ENCODE measurements at places on chromosomes 6 and 20.

GRCh38 chr20:49637046-49637637 lies 69.2 kb upstream of the PTGIS start:
- DNase-seq = no peak

- no peak for DNase-seq
These were observed 8.2 kb upstream of the ADGRF4 start for GRCh38 chr6:47690214-47690613.

- no peak for DNase-seq
These were observed 168.3 kb upstream of the SPACA1 start for GRCh38 chr6:87879132-87879861.

GRCh38 chr20:23857962-23858595 lies 21.5 kb downstream of the CST5 start:
- DNase-seq = no peak

GRCh38 chr20:34538671-34539123 lies 19.8 kb upstream of the MAP1LC3A start:
- no peak for DNase-seq

DNA sequence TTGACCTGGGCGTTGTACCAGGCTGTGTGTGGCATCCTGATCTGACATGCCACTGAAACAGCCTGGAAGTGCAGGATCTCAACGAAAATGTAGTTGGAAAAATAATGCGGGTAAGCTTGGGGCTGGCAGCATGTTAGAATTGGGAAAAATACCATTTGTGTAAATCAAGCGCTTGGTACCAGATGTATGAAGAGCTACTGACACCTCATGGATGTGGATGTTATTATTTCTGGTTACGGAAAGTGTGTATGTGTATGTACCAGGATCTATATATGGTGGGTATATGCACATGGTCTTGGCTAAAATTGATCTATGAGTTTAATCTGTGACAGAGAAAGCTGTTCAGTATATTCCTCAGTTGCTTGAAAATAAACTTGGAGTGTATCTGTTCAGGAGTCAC lies 22.7 kb downstream of the HIVEP1 start:
- no peak for DNase-seq

DNA sequence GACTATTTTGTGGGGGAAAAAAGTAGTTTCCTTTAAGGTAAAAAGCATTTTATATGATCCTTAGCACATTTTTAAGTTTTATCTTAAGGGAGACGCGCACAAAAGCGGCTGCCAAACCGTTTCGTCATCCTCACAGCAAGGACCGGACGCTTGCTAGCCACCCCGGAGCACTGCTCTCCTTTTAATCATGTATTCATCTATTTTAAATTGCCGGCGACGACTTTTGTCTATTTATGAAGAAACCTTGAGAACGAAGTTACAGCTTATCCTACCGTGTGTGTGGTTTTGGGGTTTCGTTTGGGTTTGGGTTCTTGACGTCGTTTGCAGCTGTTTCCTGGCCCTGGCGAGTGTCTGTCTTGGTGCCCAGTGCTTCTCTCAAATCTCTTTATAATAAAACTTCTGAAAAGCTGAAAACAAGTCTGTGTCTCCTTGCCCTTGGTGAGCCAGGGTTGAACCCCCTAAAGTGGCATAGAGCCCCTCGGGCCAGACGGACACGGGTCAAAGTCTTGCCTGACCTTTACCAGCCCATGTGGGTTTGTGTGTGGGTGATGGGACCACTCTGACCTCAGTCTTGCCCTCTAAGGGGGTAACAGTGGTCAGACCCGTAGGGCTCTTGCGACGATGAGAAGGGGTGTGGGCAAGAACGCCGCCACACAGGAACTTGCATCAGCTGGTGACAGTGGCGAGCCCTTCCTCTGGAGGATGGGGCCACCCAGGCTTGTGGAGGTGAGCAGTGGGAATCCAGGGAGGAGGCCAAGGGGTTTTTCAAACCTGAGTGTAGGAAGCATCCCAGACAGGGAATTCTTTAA lies 117.6 kb downstream of the JPH2 start:
- DNase-seq = no peak

DNA sequence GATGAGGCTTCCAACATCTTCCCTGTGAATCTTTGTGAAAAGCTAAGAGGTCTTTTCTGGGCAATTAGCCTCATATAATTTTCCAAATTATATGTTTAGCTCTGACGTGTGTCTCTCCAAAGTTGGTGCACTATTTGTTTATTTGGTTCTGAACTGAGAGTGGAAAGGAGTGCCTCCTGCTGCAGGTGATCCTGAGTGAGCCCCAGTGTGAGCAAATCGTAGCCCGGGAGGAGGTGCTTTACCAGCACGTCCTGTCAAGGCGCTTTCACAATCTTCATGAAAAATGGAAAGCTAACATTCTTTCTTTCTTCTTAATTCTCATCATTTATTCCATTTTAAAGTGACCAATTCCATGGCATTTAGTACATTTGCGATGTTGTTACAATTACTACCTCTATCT lies 231.9 kb downstream of the BMP2 start:
- no peak for DNase-seq
